ENCODE measurements at places on chromosomes 11 and 22.

DNA sequence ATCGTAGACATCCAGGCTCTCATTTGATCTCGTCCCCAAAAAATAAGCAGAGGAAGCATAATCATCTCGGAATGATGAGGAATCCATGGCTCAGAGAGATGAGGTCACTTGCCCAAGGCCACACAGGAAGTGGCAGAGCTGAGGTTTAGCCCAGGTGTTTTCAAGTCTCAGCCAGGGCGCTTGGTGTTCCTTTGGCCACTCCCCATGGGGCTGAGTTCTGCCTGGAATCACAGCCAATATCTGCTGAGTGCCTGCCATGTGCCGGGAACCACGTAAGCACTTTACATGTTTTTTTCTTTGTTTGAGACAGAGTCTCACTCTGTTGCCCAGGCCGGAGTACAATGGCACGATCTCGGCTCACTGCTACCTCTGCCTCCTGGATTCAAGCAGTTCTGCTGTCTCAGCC, 29.5 kb upstream of the MYH9 start:
- DNase-seq, result no peak

- DNase-seq, result no peak
Measured at GRCh38 chr11:60498399-60498798, 5.8 kb downstream of the MS4A12 start.

- DNase-seq, result no peak
Measured at GRCh38 chr11:86091566-86091965, 22.7 kb upstream of the PICALM start.

DNA sequence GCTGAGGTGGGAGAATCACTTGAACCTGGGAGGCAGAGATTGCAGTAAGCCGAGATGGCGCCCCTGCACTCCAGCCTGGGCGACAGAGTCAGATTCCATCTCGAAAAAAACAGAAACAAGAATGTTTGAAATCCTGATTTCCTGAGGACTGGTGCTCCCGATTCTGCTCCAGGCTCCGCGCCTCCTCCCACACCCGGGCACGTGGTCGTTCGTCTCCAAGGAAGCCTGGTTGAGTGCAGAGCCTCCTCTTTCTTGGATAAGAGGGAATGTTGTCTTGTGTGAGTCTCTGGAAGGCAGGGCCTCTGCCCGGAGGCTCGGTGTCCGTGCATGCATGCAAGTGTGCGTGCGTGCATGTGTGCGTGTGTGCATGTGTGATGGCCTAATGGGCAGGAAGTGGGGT, 30.1 kb downstream of the BRSK2 start:
- no peak for DNase-seq

GRCh38 chr11:72102631-72102945, 509 bp downstream of the LAMTOR1 start:
- no peak for DNase-seq

GRCh38 chr11:73188301-73188700, 29.8 kb upstream of the P2RY2 start:
- no peak for DNase-seq

All from CD4-positive, alpha-beta T cell treated with Interleukin-12 subunit alpha and Interleukin-12 subunit beta, for 1 hour (primary cell).